ENCODE measurements at places on chromosomes 4 and X.

DNA sequence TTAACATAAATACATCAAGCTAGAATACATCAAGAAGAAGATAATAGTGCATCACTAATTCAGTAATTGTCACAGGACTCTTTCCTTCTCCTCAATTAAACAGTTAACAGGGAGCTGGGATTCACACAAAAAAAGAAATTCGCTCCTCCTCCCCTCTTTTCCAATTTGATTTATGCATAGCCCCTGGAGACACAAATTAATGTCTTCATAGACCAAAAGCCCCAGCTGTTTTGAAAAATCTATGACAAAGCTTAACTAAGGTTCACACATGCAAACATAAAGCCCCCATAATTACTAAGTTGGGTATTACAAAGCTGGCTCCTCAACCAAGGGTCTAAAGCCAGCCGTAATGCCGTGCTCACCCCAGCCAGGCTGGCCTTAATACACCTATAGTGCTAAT lies 61.2 kb downstream of the ENOX2 start:
- no peak for DNase-seq

GRCh38 chrX:15694941-15695451 lies 30.4 kb upstream of the CLTRN start:
- no peak for DNase-seq

DNA sequence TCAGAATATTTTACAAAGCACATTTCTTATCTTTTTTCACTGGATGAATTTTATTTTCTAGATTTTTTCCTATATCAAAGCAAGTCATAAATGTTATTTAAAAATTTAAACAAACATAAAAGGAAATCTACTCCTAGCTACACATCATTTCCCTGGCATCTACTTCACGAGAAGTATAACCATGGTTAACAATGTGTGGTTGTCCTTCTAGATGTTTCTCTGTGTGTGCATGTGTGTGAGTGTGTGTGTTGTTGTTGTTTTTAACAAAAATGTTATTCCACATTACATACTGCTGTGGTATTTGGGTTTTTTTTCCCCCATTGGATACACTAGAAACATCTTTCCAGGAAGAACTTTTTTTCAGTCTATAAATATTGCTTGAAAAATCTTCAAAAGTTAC lies 103.1 kb downstream of the CHIC2 start:
- DNase-seq: no peak

- no peak for DNase-seq
Observed at GRCh38 chr4:174365018-174365587, 81.4 kb downstream of the CEP44 start.
